Jurkat, Clone E6-1 (cell line): ENCODE measurements at places on chromosomes 2 and 18.

GRCh38 chr2:139403948-139404347 lies 623.8 kb upstream of the NXPH2 start:
- no peak for DNase-seq

GRCh38 chr2:128444121-128444771 lies 125.6 kb upstream of the HS6ST1 start:
- DNase-seq: no peak

DNA sequence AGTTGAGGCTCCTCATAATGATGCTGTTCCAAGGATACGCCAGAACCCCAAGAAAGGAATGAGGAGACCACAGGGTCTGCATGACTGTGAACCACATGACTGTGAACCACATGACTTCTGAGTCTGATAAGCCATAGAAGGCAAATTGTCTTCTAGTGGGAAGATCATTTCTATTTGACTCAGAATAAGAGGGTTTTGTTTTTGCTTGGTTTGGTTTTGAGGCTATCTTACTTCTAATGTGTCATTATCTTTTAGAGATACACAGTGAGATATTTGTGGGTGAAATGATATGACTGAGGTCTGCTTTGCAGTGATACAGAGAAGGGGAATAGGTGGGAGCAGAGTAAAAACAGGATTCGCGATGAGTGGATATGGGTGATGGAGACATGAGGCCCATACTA lies 28.9 kb upstream of the BCL2L11 start:
- DNase-seq: no peak

GRCh38 chr2:86420913-86421312 lies 20.3 kb upstream of the KDM3A start:
- DNase-seq: no peak

- DNase-seq: no peak
Observed at GRCh38 chr18:45139478-45139877, 458.8 kb downstream of the SETBP1 start.

DNA sequence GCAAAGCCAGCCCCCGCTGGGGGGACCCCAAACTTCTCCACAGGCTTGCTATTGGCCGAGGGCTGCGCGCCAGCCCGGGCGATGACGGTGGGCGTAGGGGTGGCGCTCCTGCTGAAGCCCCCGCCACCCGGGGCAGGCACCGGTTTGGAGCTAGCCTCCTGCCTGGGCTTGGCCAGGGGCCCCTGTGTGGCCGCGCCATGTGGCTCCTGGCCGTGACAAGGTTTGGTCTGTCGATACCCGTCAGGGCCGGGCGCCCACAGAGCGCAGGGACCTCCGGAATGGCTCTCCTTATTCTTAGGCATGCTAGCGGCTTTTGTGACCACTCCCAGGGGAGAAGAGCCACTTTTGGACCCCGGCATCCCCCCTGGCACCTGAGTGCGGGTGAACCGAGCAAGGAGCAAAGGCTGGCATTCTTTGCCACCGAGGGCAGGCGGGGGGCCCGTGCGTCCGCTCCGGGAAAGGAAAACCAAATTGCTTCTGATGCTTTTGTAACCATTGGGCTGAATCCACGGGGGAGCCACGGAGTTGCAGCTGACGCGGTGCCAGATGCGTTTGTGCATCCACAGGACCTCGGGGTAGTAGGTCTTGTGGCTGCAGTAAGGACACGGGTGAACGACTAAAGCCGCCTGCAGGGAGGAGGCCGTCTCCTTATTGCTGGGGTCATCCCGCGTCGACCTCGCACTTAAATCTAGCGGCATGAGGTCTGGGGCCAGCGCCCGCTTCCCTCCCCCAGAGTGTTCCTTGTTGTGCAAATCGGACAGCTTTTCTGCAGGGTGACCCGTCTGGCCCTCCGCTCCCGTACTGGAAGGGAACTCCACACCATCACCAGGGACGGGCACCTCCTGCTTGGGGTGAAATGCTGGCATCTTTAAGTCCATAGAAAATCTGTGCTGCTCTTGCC lies 115.6 kb downstream of the ZNF516 start:
- DNase-seq: no peak

GRCh38 chr2:101559551-101559950 lies 84.6 kb upstream of the RFX8 start:
- DNase-seq: no peak

GRCh38 chr2:3633982-3634595 lies 23.9 kb upstream of the ALLC start:
- DNase-seq: no peak

GRCh38 chr2:6723865-6724604 lies 141.7 kb downstream of the CMPK2 start:
- no peak for DNase-seq

- no peak for DNase-seq
Observed at GRCh38 chr2:164478205-164478604, 143.1 kb downstream of the GRB14 start.

DNA sequence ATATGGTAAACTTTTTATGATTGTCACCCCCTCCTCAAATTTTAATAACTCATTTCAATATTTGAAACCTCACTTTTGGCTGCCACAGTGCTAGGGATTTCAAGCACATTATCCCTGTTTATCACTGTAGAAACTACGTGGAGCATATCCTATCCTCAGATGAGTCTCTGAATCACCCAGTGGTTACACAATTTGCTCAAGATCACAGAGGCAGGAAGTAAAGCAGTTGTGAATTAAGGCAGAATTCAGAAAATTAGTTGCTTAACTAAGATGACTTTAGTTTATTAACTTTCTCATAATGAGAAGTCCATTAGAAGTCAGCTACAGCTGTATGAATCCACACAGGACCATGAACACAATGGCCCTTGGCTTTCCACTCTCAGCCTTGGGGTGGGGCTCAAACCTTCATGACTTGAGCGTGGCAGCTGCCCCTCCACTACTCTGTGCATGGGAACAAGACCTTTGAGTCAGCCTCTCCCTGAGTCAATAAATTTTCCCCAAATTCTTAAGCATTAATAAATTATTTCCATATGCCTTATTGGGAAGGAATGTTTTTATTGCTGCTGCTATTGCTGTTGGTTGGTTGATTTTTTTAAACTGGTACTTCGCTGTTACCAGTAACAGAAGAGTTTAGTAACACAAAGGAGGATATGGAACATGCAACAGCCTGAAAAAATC lies 369.0 kb downstream of the CBLN2 start:
- DNase-seq: no peak
